Bronchial smooth muscle cell (primary cell): ENCODE measurements at places on chromosomes 6 and 20. TPM values are rescaled to one million over a fixed set of nuclear protein-coding genes. Genes with fewer than 3 reads are reported as not detected.

Gene TFAP2D
- total RNA-seq = not detected in 2 replicates

Gene TSBP1
- not detected in 2 replicates for total RNA-seq

Gene LAMA4
- 569 and 653 TPM in 2 replicates for total RNA-seq

Gene HNF4A
- not detected in 2 replicates for total RNA-seq

Gene CST2
- not detected in 2 replicates for total RNA-seq

Gene LY86
- total RNA-seq = not detected in 2 replicates

Gene NEURL2
- total RNA-seq = 4.7 and 6.8 TPM in 2 replicates

Gene FAM209B
- 0.34 TPM in 1 of 2 replicates, not detected in the other for total RNA-seq

Gene RNF39
- under 0.01 and 0.09 TPM in 2 replicates for total RNA-seq

Gene CENPW
- total RNA-seq = 2.8 and 9.3 TPM in 2 replicates

Gene ARFGEF3
- total RNA-seq = under 0.01 TPM in 2 replicates

Gene PKHD1
- not detected in 2 replicates for total RNA-seq

Gene CD93
- total RNA-seq = under 0.01 and 0.34 TPM in 2 replicates

Gene GSTA1
- not detected in 2 replicates for total RNA-seq

Gene BACH2
- total RNA-seq = 0.32 and 0.52 TPM in 2 replicates

Gene C6orf132
- total RNA-seq = 0.63 TPM in 1 of 2 replicates, not detected in the other

Gene COL9A3
- total RNA-seq = 0.52 and 1.1 TPM in 2 replicates

Gene RAET1L
- total RNA-seq = not detected in 2 replicates

Gene GSTA3
- total RNA-seq = 0.17 TPM in 1 of 2 replicates, not detected in the other

Gene TRIM10
- under 0.01 TPM in 1 of 2 replicates, not detected in the other for total RNA-seq

Gene AAR2
- 15.7 and 17.5 TPM in 2 replicates for total RNA-seq

Gene AVP
- not detected in 2 replicates for total RNA-seq

Gene PLA2G7
- not detected in 2 replicates for total RNA-seq

Gene SLC18B1
- total RNA-seq = 2.8 and 6.3 TPM in 2 replicates

Gene SIRPG
- not detected in 2 replicates for total RNA-seq

Gene ARMC2
- total RNA-seq = 1.6 and 2.7 TPM in 2 replicates

Gene L3MBTL3
- 12.3 and 12.4 TPM in 2 replicates for total RNA-seq

Gene OPRM1
- under 0.01 TPM in 1 of 2 replicates, not detected in the other for total RNA-seq

Gene BEND6
- total RNA-seq = 9.6 and 13.1 TPM in 2 replicates

Gene GABRR2
- total RNA-seq = 0.16 and 0.52 TPM in 2 replicates

Gene PLN
- under 0.01 TPM in 1 of 2 replicates, not detected in the other for total RNA-seq

Gene PSORS1C2
- total RNA-seq = not detected in 2 replicates

Gene ZNF512B
- total RNA-seq = 5.2 and 5.8 TPM in 2 replicates

Gene AIF1
- not detected in 2 replicates for total RNA-seq

Gene DSN1
- total RNA-seq = 5.7 and 5.8 TPM in 2 replicates

Gene GNRH2
- total RNA-seq = 0.26 and 0.32 TPM in 2 replicates

Gene PLCB4
- total RNA-seq = 3.1 and 8.2 TPM in 2 replicates

Gene FGD2
- not detected in 2 replicates for total RNA-seq

Gene FAXC
- total RNA-seq = 0.16 and 0.26 TPM in 2 replicates

Gene NKAIN4
- not detected in 2 replicates for total RNA-seq

Gene CYP24A1
- total RNA-seq = under 0.01 and 0.09 TPM in 2 replicates

Gene SPATS1
- 0.16 TPM in 1 of 2 replicates, not detected in the other for total RNA-seq

Gene RREB1
- 9.3 and 11.8 TPM in 2 replicates for total RNA-seq

Gene ATP6V1G2
- total RNA-seq = 8.9 and 10.4 TPM in 2 replicates

Gene ERMARD
- total RNA-seq = 29.8 and 38.9 TPM in 2 replicates

Gene SPTLC3
- total RNA-seq = 4.6 and 13.4 TPM in 2 replicates

Gene FILIP1
- total RNA-seq = 0.16 and 0.52 TPM in 2 replicates

Gene ADGRF4
- total RNA-seq = under 0.01 TPM in 1 of 2 replicates, not detected in the other

Gene ARMH2
- not detected in 2 replicates for total RNA-seq

Gene SERAC1
- 7.6 and 8.3 TPM in 2 replicates for total RNA-seq

Gene SIRPB2
- not detected in 2 replicates for total RNA-seq

Gene ZC3H12D
- total RNA-seq = 0.09 and 0.16 TPM in 2 replicates

Gene MYBL2
- total RNA-seq = 0.09 and 0.47 TPM in 2 replicates

Gene OLIG3
- not detected in 2 replicates for total RNA-seq

Gene ZNFX1
- total RNA-seq = 28.1 and 32.4 TPM in 2 replicates

Gene CSNK2A1
- 74.7 and 78.2 TPM in 2 replicates for total RNA-seq
